Coronary artery (tissue), 2 donors: ENCODE measurements at places on chromosomes 3 and 15.

DNA sequence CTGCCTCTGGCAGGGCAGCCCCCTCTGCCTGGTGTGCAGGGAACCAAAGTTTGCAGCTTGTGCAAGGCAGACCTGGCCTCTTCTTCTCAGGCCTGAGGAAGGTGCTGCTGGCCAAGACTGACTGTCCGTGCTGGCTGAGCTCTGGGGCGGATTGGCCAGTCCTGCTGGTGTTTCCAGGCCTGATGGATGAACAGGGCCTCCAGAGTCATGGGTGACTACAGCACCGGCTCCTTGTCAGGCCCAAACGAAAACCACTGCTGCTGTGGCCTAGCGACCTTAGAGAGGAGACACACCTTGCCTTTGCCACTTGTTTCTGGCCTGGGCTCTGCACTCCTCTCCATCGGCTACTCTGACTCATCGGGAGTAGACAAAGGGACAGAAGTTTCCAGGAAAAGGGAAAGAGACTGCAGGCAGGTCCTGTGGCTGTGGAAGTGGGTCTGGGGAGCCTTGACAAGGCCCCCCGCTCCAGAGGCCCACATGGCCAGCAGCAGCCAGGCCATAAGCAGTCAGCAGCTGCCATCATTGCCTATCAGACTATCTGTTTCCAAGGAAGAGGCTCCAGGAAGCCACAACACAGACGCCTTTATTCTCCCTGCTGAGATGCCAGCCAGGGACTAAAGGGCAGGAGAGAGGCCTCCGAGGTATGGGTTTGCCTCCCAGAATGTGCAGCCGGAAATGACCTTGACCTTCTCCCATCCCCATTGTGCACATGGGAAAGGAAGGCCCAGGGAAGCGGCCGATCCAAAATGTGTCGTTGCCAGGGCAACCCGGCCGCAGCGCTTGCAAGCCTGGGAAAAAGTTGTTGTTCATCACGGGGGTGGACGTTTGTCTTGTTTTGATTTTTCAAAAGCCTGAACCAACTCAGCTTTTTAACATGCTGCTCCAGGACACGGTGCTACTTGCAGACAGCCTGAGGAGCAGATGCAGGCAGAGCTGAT is 160.5 kb downstream of the CHSY1 start:
- DNase-seq = peak; percentile 74

GRCh38 chr15:52095597-52096262 is 16.8 kb downstream of the BCL2L10 start:
- DNase-seq = no peak

- no peak for DNase-seq
Measured at GRCh38 chr3:41986561-41986960, 24.7 kb upstream of the ULK4 start.

DNA sequence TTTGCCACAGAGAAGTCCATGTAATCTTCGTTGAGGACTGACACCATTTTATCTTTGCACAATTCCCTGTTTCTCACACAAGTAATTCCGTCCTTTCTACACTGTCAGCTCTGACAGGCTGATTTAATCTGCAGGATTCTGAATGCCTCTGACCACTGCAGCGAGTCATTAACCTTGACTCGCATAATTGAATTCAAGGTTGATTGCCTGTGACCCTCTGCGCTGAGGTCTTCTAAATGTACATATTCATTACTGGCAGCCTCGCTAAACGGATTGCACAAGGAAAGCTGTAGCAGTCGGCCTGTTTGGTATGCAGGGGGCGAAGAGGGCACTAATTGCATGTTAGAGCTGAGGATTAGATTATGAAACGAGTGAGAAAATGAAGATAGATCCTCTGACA is 147.8 kb downstream of the SHOX2 start:
- no peak for DNase-seq

- DNase-seq = no peak
Measured at GRCh38 chr3:23152989-23153388, 50.1 kb upstream of the UBE2E2 start.

DNA sequence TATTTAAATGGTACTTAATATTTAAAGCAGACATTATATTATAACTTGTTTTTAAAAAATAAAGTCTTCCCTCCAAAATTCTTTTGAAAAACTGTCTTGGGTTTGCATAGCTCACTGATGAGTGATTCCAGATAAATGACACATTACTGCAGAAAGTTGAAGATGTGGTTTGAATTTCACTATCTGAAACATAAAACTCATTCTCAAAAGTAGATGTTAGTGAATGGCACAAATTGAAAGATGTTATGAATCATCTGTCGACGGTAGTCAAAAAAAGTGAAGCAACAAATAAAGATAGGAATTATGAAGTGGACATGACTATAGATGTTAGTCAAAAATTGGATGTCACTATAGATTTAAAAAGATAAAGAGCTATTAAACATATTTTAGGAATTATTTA is 280.5 kb downstream of the GAP43 start:
- DNase-seq = no peak

GRCh38 chr3:188567478-188568195 is 413.7 kb downstream of the LPP start:
- DNase-seq = no peak

DNA sequence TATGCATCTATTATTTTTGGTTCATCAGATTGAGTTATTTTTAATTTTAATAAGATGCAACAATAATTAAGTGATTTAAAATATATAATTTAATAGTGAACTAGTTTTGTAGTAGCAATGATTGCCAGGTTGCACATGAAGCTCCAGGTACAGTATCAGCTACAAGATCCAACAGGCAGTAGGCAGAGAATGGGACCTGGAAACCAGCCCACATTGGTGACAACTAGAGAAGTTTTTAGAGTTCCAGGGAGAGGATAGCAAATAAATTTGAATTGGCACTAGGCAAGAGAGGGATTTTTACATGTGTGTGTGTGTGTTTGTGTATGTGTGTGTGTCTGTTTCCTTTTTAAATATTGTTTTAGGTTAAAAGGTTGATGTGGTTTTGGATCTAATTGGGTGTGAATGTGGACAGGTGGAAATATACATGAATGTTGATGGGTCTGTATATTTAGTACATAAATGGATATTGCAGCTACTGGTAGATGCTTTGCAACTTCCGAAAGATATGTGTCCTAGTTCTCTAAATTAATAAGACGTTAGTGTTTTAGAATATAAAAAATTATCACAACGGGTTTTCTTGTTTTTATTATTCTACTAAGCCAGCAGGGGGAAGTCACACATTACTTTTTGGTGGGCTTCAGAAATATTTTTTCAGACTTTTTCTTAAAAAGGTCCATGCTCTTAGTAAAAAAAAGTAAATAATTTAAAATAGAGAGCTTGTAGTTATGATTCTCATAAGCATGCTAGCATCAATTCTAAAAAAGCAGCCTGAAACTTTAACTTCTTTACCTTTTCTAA is 110.1 kb upstream of the GBE1 start:
- DNase-seq = no peak

- no peak for DNase-seq
Measured at GRCh38 chr3:141337523-141337854, 30.8 kb upstream of the ZBTB38 start.

- DNase-seq = no peak
Measured at GRCh38 chr3:139935866-139936817, 1.2 kb downstream of the CLSTN2 start.

GRCh38 chr3:128674161-128674784 is 23.7 kb upstream of the RPN1 start:
- DNase-seq = no peak

- DNase-seq = no peak
Measured at GRCh38 chr3:78823859-78824258, 943.9 kb downstream of the ROBO1 start.
